Vagina (tissue), 2 donors: ENCODE measurements at places on chromosomes 16 and 17. TPM values are rescaled to one million over a fixed set of nuclear protein-coding genes. Genes with fewer than 3 reads are reported as not detected.

DNA sequence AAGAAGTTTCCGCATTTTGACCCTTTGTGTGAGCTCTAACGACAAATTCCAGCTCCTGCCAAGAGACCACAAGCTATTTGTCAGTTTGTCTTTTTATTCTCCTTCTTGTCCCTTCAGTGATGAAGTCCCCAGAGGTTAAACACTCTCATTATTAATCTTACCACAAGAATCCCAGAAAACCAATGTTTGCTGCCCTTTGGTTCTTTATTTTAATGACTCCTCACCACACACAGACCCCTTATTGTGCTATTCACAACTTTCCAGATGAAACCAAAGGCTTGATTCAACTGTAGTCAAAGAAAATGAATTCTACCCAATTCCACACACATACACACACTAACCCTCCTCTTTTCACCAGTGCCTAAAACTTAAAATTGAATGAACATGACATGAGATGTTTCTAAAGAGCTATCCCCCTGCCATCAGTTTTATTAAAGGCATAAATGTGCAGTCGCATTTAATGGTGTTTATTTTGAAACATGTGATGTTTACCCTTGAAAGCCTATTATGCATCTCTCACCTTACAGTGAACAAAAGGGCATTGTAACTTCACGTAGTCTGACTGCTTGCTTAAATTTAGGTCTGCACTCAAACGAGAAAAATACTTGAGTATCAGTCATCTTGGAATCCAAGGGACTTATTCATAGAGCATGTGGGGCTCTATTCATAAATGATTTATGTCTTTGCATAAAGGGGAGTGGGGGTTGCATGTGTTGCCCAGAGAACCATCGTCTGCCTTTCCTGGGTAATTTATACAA lies 44.1 kb downstream of the PCTP start:
- DNase-seq = no peak

POLG2 gene
- 16.7 TPM for total RNA-seq

TAT gene
- not detected for total RNA-seq

GRCh38 chr17:61199431-61200338 lies 200.0 kb upstream of the TBX2 start:
- DNase-seq = no peak
